Endothelial cell of umbilical vein (primary cell): ENCODE measurements at places on chromosomes 3 and 15. TPM values are rescaled to one million over a fixed set of nuclear protein-coding genes. Genes with fewer than 3 reads are reported as not detected.

DNA sequence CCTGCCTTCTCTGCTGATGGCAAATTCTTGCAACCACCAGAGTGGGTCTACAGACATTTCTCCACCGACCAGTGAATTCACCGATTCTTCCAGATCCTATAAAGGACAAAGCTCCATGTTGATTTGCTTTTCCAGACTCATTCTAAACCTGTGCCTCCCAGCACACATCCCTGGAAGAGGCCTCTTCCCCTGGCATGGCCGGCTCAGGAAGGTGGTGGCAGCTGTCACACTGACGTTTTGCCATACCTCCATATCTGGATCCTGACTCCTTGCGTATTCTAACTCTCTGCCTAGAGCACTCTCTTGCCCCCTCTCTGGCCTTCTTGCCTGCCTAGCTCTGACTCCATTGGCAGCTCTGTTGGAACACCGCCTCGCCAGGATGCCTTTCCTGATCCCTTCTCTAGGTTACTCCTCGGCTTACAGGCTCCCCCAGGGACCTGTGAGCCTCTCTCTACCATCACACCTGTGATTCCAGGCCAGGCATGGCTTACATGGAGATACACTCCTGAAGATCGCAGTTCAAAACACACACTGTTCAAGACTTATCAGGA, 31.0 kb downstream of the SLCO2A1 start:
- DNase-seq = no peak

- DNase-seq = no peak
Observed at GRCh38 chr3:25074149-25074548, 353.9 kb upstream of the RARB start.

GRCh38 chr15:34362047-34362773, 4.8 kb downstream of the LPCAT4 start:
- DNase-seq = peak; percentile 20

DNA sequence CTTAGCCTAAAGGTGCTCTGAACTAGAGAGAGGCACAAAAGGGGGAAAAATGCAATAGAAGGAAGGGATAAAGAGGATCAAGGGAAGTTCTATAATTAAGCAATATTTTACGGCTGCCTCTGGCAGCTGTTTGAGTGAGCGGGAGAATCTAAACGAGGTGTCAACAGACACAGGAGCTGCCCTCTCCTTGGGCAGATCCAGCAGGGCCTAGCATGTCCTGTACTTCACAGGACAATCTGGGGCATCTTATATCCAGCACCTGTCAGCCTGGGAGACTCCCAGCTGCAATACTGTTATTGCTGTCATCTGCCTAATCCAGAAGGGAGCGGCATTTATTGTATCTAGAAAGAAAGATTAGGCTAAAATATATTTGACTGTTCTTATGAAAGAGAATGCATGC, 68.9 kb downstream of the WWTR1 start:
- no peak for DNase-seq

Gene LIPH
- polyA plus RNA-seq = not detected in 2 replicates

Gene GASK1A
- polyA plus RNA-seq = 0.04 TPM in 1 of 2 replicates, not detected in the other

Gene H1-8
- not detected in 2 replicates for polyA plus RNA-seq
